ENCODE measurements at places on chromosomes 5 and 9.

DNA sequence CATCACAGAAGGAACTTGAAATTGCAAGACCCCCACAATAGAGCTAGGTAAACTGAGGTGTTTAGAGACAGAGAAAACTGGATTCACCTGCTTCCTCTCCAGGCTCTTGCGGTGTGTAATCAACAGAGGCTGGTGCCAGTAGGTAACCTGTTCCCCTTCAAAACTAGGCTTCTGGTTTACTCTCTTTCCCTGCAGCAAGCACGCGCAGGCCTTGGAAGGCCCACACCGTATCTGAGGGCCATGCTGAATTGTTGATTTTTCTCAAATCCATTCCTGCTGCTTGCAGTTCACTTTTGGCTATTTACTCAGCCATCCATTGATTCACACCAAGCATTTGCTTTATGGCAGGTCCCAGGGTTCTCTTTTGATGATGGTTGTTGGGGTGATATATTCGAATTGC is 667 bp upstream of the FRRS1L start:
- no peak for DNase-seq

DNA sequence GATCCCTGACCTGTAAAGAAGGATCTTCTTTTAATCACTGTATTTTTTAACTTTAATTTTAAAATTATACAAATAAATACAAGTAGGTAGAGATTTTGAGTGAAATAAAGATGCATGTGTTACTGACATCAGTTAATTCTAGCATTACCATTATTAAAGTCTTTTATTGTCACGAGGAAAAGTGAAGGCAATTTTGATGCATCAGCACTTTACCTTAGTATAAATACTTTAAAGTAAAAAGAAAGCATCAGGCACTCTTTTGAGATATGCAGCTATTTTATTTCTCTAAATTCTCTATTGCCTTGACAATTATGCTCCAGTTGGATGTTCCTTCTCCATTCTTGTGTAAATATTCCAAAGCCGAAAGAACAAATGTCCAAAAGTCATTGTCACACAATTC is 4.6 kb downstream of the HTR1A start:
- no peak for DNase-seq

DNA sequence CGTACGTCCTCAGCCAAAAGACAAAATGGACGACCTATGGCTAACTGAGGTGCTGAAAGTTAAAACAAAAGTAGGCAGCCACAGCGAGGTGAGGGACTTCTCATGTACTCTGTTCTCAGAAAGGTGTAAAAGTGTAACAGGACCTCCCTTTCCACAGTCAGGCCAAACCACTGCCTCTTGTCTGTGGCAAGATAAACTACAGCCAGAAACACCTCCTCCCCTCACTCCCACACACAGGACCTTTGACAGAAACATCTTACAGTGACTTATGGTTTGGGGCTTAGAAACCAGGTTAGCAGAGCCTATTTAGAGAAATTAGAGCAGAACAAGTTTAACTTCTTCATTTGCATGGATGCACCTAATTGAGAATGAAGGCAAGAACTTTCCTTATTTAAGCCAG is 499.1 kb upstream of the GRIN3A start:
- no peak for DNase-seq

GRCh38 chr5:160385496-160385895 is 14.4 kb downstream of the FAM200C start:
- no peak for DNase-seq

- DNase-seq: no peak
These were observed 275.2 kb upstream of the CDH9 start for GRCh38 chr5:27313549-27313948.

DNA sequence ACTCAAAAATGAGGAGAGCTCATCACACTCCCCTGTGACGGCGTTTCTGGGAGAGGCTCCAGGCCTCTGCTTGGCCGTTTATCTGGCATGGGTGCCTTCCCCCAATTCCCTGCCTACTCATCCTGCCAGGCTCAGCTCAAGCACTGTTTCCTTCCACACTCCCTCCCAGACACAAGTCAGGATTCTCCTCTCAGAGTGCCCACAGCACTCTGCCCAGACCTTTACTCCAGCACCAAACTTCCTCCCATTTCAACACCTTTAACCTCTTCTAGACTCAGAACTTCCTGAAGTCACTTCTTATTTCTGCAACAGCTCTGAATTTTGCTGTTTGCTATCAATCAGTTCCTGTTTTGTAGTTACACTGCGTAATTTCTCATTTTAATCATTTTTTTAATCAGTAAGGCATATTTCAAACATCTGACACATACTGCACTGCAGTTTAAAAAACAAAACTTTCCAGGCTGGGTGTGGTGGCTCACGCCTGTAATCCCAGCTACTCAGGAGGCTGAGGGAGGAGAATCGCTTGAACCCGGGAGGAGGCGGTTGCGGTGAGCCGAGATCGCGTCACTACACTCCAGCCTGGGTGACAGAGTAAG is 16.0 kb downstream of the TRMO start:
- no peak for DNase-seq

DNA sequence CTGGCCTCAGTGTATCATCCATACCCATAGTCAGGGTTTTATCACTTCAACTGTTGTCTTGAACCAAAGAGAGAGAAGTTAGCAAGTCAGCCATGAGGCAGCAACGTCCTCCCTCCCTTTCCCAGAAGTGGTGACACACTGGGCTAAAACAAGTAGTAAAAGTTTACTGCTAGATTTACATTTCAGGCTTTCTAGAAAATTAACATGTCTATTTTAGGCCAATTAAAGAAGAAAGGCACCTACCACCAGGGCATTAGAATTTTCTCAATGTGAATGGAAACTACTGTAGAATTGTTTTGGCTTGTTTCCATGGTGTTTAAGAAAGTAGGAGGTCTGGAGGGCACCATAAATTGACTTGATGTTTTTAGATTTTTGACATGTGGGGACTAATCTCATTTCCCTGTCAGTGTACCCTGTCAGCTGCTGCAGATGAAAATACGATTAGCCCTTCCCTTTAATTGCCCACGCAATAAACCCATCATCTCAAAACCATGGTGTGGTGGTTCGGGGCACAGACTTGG is 121.8 kb upstream of the ELL2 start:
- DNase-seq: no peak

GRCh38 chr9:127166651-127167524 is 44.5 kb upstream of the ANGPTL2 start:
- peak; percentile 57 for DNase-seq

DNA sequence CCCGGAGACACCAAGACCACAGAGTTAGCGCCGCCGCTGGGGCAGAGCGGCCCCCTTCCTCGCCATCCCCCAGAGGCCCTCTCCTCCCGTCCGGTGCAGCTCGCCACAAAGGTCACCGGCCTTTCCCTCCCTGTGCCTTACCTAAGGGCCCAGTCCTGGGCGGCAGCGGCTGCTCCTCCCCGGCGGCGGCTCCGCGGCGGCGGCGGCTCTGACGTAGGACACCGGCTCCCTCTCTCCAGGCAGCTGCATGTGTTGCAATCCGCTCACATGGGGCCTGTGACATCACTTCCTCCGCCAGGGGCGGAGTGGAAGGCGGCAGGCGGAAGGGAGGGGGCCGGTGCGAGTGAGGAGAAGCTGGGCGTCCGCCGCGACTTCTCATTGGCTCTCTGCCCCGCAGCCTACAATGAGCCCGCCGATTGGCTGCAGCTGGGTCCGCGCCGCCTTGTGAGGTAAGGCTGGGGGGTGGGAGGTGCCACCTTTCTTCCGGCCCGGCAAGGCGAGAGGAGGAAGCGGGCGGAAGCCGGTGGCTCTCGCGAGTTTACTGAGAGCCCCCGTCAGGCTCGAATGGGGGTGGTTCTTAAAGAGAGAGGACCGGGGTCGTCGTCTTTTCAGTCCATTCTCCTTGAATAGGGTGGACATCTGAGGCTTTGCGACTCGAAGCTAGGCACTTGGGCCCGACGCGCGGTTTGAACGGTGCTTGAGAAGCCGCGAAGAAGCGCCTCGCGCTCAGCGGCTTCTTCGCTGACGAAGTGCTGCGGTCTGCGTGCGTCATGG is at the start of gene ETF1:
ETF1 (minus strand) TSS at position 281 of the 774 bp plus-strand sequence. CDS start 318 bp downstream, outside the sequence.
- peak; percentile 93 for DNase-seq

GRCh38 chr5:98428806-98429205 is 344.7 kb upstream of the RGMB start:
- no peak for DNase-seq

DNA sequence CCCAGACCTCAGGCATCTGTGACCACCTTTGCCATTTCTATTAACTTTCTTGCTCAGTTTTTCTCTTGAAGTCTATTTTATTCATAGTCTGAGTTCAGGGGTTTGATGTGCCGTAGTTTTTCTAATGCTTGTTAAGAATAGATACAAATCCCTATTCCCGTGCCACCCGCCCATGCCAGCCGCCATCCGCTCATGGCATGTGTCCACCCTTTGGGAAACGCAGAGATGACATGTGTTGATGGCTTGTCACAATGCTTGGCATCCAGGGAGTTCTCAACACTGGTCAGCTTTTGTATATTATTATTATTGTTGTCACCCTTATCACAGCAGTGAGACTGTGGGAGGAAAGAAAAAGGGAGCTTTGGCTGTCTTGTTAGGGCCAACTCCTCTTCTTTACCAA is 17.3 kb upstream of the ANGPTL2 start:
- no peak for DNase-seq

GRCh38 chr5:109247986-109248385 is 161.8 kb downstream of the PJA2 start:
- no peak for DNase-seq

- DNase-seq: no peak
These were observed 1406.5 kb upstream of the ACO1 start for GRCh38 chr9:30977965-30978364.

GRCh38 chr5:139710319-139711066 is 62.3 kb downstream of the CXXC5 start:
- peak; percentile 58 for DNase-seq

DNA sequence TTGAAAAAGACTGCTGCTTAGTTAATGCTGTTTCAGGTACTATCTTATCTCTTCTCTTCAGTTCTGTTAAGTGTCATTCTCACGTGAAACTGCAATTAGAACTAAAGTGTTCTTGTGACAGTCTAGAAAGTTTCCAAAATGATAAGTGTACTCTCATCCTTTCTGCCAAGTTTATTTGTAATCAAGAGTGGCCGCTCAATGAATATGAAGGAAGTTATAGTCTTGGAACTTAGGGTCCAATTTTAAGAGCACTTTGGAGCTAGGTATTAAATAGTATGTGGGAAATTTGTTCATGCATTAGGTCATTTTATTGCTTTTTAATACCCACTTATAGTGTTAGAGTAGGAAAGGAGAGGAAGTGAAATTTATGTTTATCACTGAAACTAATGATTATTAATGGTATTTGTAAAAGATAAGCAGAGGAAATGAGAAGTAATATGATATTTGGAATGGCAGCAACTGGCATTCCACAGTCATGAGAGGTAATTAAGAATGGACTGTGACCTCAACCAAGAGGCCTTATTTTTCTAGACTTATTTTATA is 20.4 kb downstream of the XRCC4 start:
- no peak for DNase-seq

- DNase-seq: no peak
These were observed 59.1 kb upstream of the FBXW11 start for GRCh38 chr5:172065431-172066065.

DNA sequence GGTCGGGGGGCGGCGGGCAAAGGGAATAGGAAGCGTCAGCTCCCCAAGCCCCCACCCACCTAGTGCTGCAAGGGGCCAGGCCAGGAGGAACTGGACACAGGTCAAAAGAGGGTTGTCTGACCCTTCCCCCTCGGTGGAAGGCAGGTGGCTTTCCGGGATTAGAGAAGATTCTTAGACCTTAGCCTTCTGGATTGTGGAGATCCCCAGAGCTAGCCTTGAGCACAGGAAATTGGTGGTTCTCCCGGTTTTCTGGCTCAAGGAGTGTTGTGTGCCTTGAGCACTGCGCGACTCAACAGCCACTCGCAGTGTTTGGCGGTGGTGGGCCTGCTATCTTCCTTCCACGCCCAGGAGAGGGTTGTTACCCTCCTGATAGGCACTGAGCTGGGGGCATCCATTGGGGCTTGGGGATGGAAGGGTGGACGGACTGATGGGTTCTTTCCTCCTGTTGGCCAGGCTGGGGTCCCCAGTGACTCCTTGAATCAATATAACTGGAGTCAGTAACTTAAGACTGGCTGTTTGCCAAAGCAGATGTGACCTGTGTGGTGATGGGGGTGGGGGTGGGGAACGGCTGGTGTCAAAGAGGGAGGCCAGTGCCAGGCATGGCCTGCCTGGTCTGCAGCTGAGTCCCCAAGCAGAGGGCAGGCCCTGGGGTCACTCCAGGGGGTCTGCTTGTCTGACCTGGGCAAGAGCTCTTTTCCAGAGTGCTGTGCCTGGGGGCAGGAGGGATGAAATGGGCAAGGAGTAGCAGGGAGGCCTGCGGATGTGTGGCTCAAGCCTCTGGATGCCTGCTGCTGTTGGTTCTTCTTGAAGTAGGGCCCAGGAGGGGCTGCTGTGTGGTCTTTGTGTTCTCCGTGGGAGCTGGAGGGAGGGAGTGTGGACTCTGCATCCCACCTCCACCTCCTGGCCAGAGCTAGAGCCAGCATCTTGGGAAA is 2.1 kb downstream of the FGF18 start:
- DNase-seq: no peak

DNA sequence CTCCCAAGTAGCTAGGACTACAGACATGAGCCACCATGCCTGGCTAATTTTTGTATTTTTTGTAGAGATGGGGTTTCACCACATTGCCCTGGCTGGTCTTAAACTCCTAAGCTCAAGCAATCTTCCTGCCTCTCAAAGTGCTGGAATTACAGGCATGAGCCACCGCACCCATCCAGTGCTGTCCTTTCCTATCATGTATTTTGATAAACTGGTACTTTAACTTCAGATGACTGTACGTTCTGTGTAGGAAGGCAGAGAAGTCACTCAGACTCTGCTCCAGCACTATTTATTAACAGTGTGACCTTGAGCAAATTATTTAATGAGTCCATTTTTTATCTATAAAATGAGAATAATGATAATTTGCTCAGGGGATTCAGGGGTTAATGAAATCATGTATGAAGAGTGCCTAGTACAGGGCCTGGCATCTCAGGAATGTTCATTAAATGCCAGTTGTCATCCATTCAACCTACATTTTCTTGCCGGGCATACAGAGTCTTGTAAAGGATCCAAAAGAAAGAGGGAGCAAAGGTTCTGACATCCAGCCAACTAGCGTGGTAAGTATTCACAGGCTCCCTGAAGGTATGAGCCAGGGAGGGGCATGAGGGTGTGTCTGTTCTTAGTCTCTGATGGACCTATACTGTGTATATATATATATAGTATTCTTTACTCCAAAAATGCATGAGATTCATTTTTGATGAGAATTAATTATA is 201.9 kb downstream of the PBX3 start:
- no peak for DNase-seq

- DNase-seq: no peak
These were observed 53.5 kb downstream of the RNF38 start for GRCh38 chr9:36346569-36346968.

All from GM12892 (cell line).